Right renal cortex interstitium (tissue), 3 donors: ENCODE measurements at places on chromosomes 6 and 20.

DNA sequence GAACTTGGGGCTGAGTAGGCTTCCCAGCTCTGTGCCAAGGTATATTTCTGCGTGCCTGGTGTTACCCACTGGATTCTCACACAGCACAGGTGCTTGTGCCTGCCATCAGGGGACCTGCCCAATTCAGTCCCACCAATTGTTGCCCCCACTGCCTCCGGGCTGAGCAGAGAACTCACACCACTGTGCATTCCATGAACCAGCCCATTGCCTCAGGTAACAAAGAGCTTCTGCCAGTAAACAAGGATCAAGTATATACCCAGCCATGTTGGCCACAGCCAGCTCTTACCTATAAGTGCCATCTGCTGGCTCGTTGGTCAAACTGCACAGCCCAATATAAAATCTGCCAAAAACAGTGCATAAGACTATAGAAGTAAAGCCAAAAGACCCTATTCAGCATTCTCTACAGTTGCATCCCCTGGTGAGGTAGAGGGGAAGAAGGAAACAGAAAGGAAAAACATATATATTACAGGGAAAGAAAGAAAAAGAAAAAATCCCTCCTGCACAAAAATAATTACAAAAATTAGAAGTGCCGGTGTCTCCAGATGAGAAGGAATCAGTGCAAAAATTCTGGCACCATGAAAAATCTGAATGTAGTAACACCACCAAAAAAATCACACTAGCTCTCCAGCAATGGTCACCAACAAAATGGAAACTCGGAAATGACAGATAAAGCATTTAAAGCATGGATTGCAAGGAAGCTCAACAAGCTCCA, 241.4 kb downstream of the IBTK start:
- no peak for DNase-seq

- no peak for DNase-seq
Measured at GRCh38 chr6:91464201-91464600, 877.3 kb upstream of the MAP3K7 start.

GRCh38 chr6:139364302-139364981, 10.0 kb downstream of the CITED2 start:
- no peak for DNase-seq

GRCh38 chr20:43029176-43029575, 160.5 kb downstream of the PTPRT start:
- DNase-seq = no peak

GRCh38 chr6:158131926-158132325, 36.1 kb downstream of the SERAC1 start:
- DNase-seq = no peak

- no peak for DNase-seq
Measured at GRCh38 chr6:72665599-72665998, 43.7 kb downstream of the KCNQ5 start.

- DNase-seq = no peak
Measured at GRCh38 chr6:143279385-143279784, 171.1 kb downstream of the ADAT2 start.

GRCh38 chr6:3152689-3153088, 4.7 kb downstream of the TUBB2A start:
- DNase-seq = no peak

GRCh38 chr6:16305246-16305725, 66.9 kb downstream of the GMPR start:
- DNase-seq = no peak
